ENCODE measurements at places on chromosomes 11 and 22. TPM values are rescaled to one million over a fixed set of nuclear protein-coding genes. Genes with fewer than 3 reads are reported as not detected.

DNA sequence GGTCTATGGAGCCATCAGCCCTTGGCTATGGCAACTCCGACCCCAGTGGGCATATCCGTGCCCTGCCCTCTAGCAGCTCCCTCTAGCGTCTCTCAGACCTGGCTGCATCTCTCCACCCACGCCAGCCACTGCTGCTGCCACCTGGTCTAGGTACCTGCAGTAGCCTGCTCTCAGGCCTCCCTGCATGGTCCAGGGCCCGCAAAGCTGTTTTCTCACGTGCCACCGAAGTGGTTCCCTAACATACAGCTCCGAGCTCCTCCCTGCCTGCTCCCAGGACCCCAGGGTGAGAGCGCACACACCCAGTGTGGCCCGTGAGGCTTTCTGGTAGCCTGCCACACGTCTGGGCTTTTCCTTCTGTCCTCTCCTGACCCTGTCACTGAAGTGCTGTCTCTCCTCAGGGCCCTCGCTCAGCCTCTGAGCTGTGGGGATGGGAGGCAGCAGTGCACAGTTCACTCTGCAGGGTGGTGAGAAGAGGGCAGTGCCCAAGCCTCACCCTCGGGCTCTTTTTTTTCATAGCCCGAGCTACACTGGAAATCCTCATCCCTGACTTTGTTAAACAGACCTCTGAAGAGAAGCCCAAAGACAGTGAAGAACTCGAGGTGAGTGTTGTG lies 14.3 kb downstream of the DGCR8 start:
- no peak for DNase-seq

- DNase-seq = no peak
Observed at GRCh38 chr22:31818481-31819392, 64.9 kb downstream of the DEPDC5 start.

GRCh38 chr22:44207173-44207980 lies 26.7 kb downstream of the PARVG start:
- DNase-seq = no peak

DNA sequence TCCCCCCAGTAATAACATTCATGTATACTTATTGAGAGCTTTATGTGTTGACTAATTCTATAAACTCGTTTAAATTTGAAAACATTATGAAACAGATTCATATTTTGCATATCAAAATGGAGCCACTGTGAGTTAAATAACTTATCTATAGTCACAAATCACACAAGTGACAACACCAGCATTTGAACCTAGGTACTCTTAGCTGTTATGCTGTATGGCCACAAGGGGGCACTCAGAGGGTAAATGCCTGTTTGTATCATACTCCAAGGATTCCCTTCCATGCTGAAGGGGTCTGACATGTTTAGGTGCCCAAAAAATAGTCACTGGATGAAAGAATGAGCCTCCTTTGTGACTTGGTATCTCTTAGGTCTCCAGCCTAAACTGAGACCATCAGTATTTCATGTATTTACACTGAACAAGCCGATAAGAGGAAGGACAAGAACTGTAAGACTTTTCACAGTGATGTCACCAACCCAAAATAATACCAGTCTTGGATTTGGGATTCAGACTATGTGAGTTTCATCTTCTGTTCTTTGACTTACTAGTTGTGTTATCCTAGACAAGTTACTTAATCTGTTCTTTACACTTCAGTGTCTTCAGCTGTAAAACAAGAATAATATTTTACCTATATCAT lies 12.2 kb upstream of the OR52D1 start:
- peak; percentile 1 for DNase-seq

- no peak for DNase-seq
Observed at GRCh38 chr22:27404441-27404840, 397.1 kb downstream of the MN1 start.

DNA sequence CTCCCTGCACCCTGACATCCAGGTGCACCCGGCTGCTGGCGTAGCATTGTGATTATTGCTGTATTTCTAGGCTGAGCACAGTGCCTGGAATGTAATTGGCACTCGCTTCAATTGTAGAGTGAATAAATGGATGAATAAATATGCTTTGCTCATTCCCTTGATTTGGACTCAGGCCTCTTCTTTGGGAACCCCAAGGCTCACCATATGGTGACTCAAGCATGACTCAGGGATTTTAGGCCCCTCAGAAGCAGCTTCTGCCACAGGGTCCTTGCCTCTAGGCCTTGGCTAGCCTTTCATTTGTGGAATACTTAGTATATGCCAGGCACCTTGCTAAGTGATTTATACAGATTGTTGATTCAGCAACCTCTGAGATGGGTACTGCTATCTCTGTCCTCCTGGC lies 78.9 kb downstream of the GRIK4 start:
- no peak for DNase-seq

GRCh38 chr11:96044747-96045146 lies 120.8 kb upstream of the MTMR2 start:
- DNase-seq = no peak

DNA sequence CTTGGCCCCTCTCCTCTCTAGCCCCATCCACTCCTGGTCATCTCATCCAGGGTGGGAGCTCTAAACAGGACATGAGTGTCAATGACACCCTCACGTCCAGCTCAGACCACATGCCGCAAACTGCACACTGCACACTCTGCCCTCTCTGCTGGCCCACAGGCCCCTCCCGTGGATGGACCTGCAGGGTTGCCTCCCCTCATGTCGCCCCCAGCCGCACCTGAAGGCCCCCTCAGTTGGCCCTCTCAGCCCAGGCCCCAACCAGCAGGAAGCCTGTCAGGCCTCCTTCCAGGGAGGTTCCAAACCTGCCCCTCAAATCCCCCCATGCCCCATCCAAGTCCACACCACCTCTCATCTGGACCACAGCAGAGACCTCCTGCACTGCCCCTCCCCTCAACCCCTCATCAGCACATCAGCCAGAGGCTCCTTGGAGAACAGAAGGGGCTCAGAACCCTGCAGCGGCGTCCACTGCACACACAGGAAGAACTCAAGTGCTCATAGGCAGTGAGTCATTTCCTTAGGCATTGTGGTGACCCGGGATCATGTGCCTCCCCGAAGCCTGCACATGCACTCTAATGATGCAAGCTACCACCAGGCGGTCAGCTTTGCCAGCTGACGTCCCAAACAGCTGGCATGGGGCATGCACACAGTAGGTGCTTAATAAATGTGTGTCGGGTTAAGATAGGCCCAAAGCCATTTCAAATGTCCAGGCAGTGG lies 12.9 kb upstream of the CDKN1C start:
- DNase-seq = no peak

- no peak for DNase-seq
Observed at GRCh38 chr22:17132112-17132511, 11.0 kb upstream of the TMEM121B start.

DNA sequence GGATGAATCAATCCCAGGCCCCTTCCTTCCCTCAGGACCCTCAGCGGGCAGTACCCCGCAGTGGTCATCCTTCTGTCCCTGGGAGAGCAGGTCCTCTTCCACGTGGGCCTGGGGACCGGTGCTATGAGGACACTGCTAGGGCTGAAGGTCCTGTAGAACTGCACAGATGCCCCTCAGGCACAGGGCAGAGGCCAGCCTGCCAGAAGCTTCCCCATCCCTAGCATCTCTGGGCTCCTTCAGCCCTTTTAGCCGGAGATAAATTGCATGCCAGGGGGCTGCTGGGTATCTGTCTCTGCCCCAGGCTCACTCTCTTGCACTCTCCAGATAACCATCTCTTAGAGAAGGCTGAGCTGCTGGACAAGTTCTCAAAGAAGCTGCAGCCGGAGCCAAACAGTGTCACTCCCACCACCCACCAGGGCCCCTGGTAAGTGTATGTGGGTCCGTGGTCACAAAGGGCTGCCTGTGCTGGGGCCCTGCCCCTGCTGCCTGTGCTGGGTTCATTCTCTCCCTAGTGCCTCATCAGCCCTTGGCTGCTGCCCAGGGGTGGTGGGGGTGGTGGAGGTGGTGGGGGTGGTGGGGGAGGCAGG lies 2.3 kb downstream of the ATG16L2 start:
- DNase-seq = no peak

DNA sequence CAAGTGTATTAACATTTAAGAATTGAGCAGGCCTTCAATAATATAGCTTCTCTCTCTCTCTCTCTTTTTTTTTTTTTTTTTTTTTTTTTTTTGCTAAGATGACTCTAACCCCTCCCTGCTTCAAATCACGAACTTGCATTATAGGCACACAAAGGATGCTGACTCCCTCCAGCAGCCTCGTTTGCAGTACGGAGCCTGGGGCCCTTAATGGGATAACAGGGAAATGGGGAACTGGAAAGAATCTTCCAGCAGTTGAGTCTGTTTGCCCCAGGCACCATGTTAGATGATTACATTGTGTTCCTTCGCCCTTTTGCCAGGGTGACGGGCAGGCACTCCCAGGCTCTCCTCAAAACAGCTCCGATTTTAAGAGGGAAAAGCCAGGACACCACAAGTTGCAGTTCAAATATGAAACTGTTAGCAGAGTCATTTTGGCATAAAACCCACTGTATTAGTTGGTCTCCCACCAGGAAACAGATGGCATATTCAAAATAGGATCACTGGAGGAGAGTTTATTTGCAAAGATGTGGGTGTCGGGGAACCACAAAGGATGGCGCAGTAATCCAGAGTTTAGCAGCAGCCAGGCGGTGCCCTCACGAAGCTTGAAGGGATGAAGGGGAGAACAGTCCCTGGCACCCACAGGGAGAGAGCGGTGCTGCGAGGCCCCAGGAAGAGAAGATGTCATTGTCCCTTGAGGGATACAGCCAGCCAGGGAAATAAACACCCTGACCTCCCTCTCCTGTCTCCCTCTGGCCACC lies 26.5 kb upstream of the TREH start:
- DNase-seq = no peak

GRCh38 chr11:134252346-134253187 lies 585 bp downstream of the THYN1 start:
- no peak for DNase-seq

DNA sequence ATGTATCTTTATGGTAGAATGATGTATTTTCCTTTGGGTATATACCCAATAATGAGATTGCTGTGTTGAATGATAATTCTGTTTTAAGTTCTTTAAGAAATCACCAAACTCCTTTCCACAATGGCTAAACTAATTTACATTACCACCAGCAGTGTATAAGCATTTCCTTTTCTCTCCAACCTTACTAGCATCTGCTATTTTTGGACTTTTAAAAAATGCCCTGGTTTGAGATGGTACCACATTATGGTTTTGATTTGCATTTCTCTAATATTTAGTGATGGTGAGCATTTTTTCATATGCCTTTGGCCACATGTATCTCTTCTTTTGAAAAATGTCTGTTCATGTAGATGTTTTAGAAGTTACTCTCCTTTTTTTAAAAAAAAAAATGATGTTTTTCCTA lies 142.0 kb downstream of the METTL15 start:
- DNase-seq = no peak

DNA sequence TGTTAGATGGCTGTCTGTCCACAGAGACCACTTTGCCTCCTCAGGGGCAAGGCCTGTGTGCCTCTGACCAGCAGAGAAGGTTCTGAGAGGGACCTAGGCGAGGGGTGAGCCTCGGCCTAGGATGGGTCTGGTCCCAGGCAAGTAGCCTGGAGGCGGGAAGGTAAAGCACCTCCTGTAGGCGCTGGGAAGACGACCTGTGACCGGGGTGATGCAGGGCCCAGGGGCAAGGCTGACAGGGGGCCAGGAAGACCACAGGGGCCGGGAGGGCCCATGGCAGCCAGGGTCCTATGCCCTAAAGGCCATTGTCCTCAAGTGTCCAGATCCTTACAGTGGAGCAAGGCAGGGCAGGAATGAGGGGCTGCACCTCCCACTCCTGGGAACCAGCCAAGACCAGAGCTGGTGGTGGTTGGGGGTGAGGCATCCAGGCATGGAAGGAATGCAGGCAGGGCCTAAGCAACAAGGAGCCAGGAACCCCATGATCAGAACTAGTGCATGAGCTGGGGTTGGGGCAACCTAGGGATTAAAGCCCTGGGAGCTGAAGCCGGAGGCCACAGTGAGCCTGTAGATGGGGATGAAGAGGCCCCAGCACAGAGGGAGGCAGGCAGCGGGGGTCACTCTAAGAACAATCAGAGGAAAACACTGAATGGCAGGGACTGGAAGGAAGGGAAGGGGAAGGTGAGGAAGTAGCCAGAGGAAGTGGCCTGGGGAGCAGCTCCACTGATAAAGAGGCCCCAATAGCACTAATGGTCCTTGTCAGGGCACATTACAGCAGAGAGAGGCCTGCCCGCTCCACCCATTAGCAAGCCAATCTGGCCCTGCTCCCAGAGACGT lies 32.9 kb upstream of the KLHL35 start:
- no peak for DNase-seq

DNA sequence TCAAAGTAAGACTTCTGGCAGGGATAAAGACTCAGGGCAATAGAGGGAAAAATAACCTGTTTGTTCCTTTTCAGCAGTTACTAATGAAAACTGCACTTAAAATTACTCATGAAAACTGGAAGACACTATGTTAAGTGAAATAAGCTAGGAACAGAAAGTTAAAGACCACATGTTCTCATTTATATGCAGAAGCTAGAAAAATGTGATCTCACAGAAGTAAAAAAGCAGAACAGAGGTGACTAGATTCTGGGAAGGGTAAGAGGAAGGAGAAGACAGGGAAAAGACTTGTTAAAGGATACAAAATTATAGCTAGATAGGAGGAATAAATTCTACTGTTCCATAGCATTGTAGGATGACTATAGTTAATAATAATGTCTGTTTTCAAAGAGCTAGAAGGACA lies 22.2 kb downstream of the HPS5 start:
- DNase-seq = no peak

DNA sequence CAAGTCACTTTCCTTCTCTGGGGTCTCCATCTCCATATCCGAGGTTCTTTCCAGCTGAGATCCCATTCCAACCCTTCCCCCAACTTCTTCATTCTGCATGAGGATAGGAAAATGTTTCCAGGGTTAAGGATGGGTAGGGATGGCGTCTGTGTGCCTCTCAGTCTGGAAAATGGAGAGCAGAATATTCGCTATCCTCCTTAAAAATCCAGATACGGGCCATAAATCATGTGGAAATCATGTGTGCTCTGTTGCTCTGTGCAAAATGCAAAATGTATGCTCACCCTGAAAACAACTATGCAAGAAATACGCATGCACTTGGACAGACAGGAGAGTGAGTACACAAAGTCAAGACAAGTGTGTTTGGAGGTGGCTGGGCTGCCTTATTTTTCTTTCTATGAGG lies 3.2 kb downstream of the CREB3L1 start:
- DNase-seq = no peak

DNA sequence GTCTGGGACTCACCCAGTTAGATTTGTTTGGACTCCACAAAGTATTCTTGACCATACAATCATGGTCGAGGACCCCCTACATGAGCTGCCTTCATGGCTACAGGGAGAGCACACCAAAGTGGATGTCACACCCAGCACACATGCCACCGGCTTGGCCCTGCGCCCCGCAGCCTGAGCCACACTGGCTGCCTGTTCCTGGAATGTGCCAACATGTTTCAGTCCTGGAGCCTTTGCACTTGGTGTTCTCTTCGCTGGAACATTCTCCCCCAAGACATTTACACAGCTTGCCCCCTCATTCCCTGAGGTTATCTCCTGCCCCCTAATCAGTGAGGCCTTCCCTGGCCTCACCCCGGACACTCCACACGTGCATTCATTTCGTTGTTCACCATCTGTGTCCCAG lies 46.0 kb downstream of the PPARA start:
- DNase-seq = no peak

Gene ZFPL1
- polyA plus RNA-seq = 38.4 TPM

Gene KLHDC7B
- 0.10 TPM for polyA plus RNA-seq

Gene PARVG
- polyA plus RNA-seq = 1.6 TPM

Gene NUDT22
- polyA plus RNA-seq = 32.8 TPM

Gene BIK
- 1.2 TPM for polyA plus RNA-seq

Gene GRIK4
- 1.2 TPM for polyA plus RNA-seq
